DMS 273 treated with DMSO at 0.1 percent for 48 hours (cell line): ENCODE measurements at places on chromosomes 7 and 10.

DNA sequence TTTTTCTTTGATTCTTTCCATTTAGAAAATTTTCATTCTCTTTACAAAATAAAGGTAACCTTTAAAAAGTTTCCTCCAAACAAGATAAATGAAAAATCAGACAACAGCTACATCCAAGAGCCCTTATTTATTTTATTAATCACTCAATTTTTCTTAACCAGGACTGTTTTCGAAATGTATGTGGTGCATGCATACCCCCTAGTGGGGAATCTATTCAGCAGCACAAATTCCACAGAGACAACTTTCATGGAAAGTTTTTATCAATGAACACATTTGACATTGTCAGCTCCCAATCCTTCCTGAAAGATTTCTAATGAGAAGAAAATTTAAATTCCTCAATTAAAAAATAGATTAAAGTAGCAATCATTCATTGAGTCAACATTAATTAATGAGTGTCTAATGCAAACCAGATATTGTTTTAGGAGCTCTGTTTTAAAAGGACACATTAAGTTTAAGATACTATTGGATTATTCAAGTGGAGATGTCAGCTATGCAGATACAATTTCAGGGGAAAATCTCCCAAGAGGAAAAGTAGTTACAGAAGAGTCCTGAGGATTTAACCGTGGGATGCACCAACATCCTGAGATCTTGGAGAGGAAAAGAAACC, 5.2 kb upstream of the HTR7 start:
- no peak for DNase-seq

DNA sequence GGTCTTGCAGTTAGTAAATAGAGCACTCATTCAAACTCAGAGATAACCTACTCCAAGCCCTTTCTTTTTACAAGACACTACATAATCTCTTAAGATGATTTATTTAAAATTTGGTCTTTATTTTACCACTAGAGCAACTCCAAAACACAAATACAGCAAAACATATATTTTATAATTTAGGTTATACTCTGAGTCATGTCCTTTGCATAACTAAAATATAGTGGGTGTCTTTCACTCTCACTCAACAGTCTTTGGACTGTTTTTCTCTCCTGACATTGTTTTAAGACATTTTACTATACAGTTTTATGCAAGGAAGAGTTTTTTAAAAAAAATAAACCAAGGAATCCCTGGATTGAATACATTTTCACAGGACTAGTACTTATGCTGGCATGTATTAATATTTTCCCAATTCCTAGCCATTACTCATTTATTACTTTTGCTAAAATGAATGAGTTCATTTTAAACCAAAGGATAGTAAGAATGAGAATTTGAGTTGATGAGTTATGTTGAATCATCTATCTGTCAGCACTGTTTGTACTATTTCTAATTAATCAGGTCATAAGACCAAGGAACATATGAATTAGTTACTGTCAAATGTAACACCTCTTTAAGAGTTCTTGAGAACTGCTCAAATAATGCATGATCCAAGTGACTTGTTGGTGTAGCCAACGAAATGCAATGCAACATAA, 303.1 kb upstream of the FZD1 start:
- no peak for DNase-seq

DNA sequence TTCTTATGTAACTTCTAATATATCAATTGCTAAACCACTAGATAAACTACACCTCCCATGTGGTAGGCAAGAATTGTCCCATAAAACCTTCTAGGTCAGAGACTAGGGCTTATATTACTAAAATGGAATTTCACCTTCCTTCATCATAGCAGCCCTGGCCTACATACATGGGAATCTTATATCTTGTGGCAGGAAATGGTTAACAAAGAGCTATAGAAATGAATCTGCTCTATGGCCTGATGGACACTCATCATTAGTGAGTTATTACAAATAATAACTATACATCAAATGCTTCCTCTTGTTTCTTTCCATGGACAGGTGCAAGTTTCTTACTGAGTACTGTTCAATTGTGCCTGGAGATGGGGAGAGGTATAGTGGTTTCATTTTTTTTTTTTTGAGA, 62.3 kb upstream of the PDLIM1 start:
- no peak for DNase-seq

DNA sequence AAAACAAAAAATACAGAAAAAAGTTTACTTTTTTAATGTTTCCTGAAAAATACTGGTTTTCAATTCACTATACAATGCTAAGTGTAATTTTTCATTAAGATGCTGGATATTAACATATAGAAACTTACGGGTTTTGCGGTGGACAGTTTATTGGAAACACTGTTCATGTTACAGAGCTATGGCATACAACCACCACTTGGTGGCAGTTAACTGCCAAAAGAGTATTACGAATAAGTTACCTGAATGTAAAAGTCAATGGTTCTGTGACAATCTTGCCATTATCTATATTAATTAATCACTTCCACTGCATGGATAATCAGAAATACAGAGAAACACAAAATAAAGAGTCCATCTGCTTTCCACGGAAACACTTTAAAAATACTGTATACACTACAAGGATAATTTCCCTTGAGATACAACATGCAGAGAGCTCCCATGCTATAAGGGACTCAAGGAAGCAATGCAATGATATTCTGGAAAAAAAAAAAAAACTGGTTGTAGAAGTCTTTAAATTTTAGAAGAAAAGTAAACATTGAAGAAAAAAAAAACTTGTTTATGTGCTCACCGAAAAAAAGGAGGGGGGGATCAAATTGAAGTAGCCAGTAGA, 97.0 kb downstream of the TPK1 start:
- no peak for DNase-seq

- DNase-seq: no peak
Observed at GRCh38 chr10:132239126-132240031, 52.6 kb downstream of the DPYSL4 start.

DNA sequence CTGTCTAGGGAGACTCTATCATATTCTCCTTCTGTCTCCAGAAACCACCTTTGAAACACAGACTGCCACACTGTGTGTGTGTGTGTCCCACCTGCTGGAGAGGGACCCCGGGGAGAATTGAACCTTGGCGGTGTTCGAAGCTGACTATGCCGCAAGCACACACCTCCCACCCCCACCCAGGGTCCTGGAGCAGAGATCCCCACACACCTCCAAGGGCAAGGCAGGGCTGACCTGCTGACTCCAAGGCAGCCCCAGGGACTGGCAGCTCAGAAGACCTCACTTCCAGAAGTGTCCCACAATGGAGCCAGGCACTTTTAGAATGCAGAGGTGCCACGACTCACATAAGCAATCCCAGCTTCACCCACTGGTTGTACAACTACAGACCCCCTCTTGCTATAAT, 13.1 kb downstream of the DRGX start:
- no peak for DNase-seq

DNA sequence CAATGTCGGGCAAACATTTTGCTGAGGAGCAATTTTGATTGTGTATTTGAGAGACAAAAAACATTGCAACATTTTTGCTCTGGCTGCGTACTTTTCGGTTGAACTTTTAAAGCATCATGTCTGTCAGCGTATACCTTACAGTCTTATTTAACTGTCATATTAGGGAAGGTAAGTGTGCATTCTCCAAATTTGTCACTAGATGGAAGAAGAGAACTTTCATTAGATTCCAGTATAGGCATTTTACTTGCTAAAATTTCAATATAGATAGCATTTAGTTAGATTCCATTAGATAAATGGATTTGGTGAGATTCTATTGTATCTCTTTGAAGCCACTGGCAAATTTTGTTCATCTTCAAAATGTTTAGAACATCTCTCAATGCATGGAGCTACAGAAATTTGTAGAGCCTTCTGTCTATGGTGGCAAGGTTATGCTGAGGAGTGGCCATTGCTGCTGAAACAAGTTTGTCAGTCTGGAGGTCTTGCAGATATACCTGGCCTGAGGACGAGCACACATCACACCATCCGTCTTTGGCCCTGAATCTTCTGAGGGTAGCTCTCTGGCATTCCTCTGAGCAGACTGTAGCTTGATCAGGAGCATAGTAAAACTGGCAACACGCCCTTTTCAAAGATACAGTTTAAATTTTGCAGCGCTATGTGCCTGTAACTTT, 437.5 kb upstream of the MBL2 start:
- DNase-seq: no peak

DNA sequence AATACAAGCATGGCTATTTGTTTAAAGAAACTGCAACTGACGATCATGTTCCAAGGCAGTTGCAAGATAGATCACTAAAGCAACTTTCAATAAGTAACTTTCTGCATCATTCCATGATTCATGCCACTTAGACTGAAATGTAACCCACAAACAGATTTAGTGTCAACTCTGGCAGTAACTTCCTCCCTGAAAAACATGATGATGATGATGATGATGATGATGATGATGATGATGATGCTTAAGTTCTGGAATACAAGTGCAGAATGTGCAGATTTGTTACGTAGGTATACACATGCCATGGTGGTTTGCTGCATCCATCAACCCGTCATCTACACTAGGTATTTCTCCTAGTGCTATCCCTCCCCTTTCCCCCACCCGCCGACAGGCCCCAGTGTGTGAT, 754.7 kb downstream of the INHBA start:
- no peak for DNase-seq

DNA sequence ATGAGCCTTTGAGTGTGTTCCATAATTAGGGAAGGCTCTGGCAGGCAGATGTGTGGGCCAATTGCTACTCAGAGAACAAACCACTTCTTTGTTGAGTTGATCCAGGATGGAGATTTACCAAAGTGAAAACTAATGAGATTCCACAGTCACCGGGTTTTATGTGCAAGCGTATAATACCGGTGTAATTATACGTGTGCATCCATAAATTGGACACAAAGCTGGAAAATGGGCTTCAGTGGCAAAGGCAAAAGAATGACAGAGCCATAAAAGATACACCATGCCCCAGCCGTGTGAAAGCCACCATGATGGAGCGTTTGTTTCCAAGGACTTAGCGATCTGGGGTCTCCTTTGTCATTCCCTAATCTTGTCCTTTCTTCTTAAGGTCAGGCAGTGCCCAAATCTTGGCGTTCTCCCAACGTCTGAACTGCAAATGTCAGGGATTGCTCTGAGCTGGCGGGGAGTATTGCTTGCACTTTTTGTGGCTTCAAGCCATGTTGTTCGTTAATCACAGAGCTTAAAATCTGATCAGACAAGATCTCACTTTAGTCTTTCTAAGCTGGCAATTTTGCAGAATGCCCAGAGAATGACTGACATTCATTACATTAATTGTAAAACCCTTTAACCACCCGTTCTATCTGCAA, 70.1 kb downstream of the NPTX2 start:
- DNase-seq: peak; percentile 62

DNA sequence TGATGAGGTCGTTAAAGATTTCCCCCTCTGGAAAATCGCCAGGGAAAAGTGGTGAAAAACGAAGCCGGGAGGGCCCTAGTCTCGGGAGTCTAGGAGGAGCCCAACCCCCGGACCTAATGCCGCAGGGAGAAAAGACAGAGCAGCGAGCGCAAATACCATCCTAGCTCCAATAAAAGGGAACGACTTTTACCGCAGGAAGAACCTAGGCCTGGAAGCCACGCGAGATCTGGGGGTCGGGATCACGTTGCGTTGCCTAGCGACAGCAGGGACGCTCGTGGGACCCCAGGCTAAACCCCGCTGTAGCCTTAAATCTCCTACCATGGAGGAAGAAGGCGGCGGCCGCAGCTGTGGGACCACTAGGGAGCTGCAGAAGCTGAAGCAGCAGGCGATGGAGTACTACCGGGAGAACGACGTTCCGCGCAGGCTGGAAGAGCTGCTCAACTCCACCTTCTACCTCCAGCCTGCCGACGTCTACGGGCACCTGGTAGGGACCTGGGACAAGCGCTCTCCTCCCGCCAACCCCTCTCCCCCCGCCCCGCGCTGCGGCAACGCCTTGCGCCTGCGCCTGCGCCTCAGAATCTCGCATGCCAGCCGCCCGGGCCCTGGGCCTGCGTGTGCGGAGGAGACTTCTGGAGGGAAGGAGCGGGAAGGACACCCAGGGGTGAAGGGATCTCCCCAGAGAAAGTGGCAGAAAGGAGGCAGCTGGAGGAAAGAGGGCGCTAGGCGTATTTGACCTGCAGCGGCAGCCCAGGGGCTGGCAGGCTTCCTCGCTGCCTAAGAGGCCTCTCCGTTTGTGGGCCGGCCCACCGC, at the start of gene ENO4:
Gene ENO4 (plus strand): TSS at position 252 of the 810 bp plus-strand sequence. CDS start 68 bp downstream, at position 320.
- DNase-seq: peak; percentile 75

GRCh38 chr10:132412316-132413192, 15.6 kb downstream of the PWWP2B start:
- no peak for DNase-seq

- DNase-seq: no peak
Observed at GRCh38 chr10:53127686-53128085, 355.1 kb upstream of the MBL2 start.
